Stimulated activated CD8-positive, alpha-beta memory T cell treated with anti-CD3 and anti-CD28 coated beads, Interleukin-4, amount 100 ng/mL, for 1 hour (primary cell): ENCODE measurements at places on chromosomes 5 and 9.

DNA sequence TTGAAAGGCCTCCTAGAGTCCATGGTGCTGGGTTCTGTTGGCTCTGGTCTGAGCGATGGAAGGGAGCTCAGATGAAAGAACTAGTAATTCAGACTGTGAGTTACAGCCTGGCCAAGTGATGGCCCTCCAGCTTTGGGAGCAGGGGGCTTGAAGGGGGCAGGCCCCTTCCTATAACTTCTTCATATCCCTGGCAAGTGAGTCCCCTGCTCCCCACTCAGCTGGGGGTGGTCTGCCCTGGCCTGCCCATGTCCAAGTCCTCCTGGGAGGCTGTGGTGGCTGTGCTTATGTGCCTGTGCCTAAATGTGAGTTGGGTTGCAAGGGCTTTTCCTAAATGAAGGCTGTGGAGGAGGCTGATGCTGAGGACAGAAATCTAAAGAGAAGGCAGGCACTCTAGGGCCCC, 80.1 kb downstream of the MACROH2A1 start:
- no peak for DNase-seq

GRCh38 chr9:111150181-111150580, 111.9 kb upstream of the LPAR1 start:
- no peak for DNase-seq

GRCh38 chr5:180096616-180097015, 25.1 kb upstream of the RNF130 start:
- no peak for DNase-seq

DNA sequence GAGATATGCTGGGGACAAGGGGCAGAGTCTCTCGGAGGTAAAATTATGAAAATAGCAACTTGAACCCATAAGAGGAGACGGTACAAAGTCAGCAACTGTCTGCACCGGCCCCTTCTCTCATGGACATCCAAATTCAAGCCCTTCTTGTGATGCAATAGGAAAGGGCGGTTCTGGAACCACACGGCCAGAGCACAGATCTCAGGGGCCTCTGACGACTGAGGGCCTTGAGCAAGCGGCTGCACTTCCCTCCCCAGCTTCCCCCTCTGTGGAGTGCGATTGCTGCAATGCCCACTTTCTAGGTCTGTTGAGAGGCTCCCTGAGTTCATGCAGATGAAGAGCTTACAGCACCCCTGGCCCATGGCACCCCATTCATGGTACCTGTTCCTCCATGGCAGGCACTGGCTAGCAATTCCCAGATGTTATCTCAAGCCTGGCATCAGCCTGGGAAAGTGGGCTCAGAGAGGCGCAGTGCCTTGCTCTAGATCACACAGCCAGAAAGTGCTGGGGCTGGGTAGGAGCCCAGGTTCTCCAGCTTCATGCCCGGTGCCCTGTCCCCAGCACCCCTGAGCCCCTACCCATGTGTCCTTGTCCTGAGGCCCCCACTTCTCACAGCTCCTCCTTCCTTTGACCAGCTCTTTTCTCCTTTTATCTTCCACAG, 17.7 kb upstream of the CPLX2 start:
- no peak for DNase-seq

DNA sequence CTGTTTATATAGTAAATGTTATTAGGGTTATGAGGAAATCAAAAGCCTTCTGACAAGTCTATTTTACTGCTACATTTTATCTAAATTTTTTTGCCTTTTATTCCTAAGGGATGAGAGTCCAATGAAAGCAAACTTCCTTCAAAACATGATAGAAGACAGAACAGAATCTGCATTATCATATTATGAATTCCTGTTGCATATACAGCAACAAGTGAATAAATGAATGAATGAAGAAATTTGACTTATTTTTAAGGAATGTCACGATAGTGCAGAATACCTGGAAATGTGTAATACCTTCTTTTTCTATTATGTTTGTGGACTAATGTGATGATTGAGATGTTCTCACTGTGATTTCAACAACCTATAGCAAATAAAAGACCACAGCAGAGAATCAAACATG, 13.5 kb upstream of the CAMLG start:
- no peak for DNase-seq

- no peak for DNase-seq
Observed at GRCh38 chr9:69170231-69170630, 3.8 kb upstream of the TJP2 start.

DNA sequence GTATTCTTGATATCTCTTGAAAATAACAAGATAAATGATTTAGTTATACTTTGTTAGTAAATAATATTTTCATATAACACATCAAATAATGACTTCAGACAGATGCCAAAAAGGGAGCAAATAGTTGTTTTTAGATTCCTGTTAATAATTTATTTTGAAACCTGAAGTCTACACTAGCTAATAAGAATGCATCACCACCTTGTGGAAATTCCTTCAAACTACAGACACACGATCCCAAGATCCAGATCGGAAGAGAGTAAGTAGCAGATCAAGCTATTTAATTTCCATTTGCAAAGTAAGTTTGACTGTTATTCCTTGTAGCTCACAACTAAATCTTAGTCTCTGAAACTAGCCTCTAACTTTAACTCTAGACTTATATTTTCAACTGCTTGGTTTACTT, 35.5 kb upstream of the ISL1 start:
- no peak for DNase-seq

GRCh38 chr5:138626333-138626944, 51.2 kb upstream of the HSPA9 start:
- DNase-seq: no peak

- DNase-seq: no peak
Observed at GRCh38 chr9:95939472-95939871, 64.0 kb downstream of the ERCC6L2 start.

- DNase-seq: no peak
Observed at GRCh38 chr5:68172314-68172713, 43.2 kb upstream of the PIK3R1 start.

GRCh38 chr5:118467103-118467502, 521.2 kb downstream of the DTWD2 start:
- DNase-seq: no peak

- DNase-seq: no peak
Observed at GRCh38 chr9:4167728-4168127, 132.1 kb downstream of the GLIS3 start.

- peak; percentile 27 for DNase-seq
Observed at GRCh38 chr5:99037668-99038067, 108.9 kb upstream of the CHD1 start.

DNA sequence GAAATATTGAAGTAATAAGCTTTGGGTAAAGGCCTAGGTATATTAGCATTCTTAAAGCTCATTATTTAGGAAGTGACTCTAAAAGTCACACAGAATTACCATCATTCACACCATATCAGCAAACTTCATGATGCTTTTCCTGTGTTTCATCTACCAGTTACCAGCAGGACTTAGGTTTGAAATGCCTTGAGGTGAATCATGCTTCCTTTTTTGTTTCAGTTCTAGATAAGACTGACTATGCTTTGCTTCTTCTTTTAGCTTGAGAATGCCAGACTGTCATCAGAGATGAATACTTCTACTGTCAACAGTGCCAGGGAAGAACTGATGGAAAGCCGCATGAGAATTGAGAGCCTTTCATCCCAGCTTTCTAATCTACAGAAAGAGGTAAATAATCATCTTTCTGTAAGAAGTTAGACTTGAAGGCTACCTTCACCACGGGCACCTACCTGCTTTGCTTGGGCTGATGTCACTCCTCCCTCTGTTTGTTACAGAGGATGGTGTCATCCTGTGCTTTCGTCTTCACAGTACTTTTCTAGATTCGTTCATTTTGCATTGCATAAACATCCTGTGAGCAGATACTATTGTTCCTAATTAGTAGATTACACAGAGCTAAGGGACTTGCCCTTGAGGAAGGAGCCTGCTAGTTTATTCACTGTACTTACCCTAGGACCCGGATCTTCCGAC, 34.7 kb downstream of the LMNB1 start:
- DNase-seq: no peak

DNA sequence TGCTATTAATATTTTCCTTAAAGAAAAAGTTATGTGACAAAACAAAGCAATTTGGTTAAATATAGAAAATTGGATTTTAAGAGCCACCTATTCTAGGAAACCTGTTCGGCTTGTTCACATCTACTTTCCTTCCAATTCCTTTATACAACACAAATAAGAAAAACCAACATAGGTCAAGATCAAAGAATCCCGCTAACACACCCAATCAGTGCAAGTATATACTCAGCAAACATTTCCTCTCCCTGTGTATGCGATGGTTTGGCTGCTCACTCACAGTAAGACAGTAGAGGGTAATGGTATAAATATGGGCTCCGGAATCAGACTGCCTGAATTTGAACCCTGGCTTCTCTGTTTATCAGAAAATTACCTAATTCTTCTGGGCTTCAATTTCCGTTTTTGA, 757.5 kb upstream of the ZNF608 start:
- DNase-seq: no peak

DNA sequence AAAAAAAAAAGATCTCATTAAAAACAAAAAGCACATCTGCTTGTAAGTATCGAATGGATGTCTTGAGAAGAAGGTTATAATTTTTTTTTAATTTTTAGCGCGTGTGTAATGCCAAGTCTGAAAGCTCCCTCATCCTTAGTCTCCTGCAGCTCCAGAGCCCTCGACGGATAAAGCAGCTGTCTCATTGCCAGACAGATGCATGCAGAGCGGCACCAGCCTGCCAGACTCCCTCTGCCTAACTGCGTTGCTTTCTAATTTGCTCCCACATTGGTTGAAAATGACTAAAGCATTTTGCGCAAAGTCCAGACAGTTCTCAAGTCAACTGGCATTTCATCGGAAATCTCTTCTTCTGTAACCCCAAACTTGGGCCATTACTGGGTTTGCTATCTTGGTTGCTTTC, 29.4 kb downstream of the OLFM1 start:
- DNase-seq: no peak

DNA sequence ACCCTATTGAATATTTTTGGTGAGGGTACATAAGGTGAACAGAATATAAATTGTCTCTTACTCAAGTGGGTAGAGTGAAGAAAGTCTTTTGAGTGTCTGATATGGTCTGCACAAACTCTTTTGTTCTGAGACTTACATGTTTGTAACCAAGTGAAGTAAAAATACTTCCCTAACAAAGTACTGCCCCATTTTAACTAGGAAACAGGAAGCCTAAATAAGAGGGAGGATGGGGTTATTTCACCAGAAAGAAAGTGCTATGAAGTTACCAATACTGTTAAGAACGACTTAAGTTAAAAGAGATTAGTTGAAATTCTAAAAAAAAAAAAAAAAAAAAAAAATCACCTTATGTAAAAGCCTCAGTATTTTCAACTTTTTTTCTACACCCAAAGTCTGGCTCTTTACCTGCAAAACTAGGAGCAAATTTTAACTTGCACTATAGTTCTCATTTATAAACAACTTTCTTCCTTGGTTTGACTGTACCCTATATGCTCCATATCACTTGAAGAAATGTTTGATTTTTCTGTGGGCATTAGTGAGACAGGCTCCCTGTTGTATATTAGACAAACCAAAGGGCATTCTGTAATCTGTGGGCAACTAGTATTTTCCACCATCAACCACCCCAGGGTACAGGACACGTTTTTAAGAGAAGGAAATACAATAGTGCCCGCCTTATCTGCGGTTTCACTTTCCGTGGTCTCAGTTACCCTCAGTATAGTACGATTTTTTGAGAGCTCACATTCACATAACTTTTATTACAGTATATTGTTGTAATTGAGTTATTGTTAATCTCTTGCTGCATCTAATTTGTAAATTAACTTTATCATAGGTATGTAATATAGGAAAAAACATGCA, 127.7 kb downstream of the NR3C1 start:
- no peak for DNase-seq

- no peak for DNase-seq
Observed at GRCh38 chr5:44697025-44697424, 111.7 kb upstream of the MRPS30 start.

DNA sequence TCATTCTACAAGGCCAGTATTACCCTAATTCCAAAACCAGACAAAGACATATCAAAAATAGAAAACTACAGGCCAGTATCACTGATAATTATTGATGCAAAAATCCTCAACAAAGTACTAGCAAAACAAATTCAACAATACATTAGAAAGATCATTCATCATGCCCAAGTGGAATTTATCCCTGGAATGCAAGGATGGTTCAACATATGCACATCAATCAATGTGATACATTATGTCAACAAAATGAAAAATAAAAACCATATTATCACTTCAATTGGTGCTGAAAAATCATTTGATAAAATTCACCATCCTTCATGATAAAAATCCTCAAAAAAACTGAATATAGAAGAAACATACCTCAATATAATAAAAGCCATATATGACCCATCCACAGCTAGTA, 115.2 kb upstream of the SLC27A6 start:
- DNase-seq: no peak

DNA sequence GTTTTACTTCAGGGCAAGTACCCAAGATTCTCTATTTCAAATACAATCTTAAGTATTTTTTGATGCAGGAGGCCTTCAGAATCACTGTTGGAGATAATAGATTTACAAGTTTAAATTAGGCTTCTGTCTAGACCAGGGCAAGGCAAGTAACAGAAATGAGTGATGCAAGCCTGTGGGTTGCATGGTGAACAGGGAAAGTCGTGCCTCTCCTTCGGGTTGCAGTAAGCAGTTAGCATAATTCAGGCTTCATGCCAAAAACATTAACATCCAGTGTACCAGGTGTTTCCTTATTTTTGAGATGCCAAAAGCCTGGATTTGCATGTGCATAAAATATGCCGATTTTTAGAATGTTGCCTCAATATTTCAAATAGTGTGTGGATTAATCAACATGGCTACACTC, 369.0 kb downstream of the CAAP1 start:
- DNase-seq: no peak

DNA sequence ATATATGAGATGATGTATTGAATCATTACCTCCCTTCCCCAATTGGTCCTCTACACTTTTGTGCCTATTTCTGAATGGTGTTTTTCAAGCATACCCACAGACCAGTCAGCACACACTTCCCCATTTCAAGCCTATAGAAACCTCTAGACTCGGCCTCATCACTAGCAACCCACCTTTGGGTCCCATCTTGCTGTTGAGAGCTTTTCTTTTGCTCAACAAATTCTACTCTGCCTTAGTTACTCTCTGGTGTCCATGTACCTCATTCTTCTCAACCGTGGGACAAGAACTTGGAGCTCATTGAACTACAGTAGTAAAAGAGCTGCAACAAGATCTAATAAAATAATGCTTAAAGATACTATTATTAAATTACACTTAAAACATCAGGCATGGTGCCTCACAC, 49.0 kb upstream of the KDM4C start:
- DNase-seq: no peak

- no peak for DNase-seq
Observed at GRCh38 chr9:129437626-129438323, 183.1 kb downstream of the C9orf50 start.
